ENCODE measurements at places on chromosomes 11 and 22.

DNA sequence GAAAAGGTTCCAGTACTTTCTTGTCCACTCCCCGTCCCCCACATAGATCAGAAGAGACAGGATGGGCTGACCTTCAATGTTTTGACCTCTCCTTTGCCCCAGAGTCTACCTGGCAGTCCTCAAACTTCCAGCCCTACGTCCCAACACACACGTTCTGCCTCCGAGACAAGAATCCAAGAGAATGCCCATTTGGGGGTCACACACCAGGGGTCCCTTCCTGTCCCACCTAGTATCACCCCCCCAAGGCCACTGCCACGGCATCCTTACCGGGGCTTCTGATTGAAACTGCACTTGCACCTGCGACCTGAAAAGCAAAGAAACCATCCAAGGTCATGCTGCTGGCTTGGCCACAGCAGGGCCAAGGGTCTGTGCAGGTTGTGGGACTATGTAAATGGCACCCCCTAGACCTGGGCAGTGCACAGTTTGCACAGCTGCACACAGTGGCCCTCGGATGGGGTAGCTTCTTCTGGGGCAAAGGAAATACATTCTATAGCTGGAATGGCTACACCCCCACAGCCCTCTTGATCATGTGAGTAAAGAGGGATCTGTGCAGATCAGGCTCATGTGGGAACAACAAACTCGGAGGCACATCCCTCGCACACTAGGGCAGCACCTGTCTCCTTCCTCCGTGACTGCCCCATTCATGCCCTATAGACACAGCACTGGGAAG lies 16.5 kb upstream of the FXYD2 start:
- DNase-seq = no peak

DNA sequence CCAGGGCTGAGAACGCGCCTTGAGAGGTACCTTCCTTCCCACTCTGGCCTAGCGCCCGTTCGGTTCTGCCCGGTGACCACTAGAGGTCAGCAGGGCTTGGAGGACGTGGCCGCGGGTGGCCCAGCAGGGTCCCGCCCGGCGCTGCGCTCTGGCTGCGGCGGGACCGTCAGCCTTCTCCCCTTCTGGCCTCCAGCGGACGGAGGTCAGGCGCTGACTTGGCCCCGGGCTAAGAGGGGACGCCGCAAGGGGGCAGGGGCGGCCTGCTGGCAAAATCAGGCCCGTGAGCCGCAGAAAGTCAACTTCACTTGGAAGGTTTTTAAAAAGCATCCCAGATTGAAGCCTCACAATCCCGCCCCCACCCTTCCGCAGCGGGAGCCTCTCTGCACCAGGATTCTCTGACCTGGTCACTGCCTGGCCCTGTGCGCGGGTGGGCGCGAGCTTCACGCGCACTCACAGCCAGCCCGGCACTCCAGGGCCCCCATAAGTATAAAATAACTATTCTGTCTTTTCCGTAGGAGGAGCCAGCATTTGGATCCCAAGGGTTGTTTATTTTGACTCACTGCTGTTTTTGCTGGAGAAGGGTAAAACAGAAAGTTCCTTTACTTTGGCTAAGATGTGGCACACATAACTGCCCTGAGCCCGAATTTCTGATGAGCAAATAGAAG lies 23.2 kb upstream of the ZBTB16 start:
- peak; percentile 43 for DNase-seq

- peak; percentile 72 for DNase-seq
Observed at GRCh38 chr11:69638941-69639681, 1.8 kb upstream of the CCND1 start.

DNA sequence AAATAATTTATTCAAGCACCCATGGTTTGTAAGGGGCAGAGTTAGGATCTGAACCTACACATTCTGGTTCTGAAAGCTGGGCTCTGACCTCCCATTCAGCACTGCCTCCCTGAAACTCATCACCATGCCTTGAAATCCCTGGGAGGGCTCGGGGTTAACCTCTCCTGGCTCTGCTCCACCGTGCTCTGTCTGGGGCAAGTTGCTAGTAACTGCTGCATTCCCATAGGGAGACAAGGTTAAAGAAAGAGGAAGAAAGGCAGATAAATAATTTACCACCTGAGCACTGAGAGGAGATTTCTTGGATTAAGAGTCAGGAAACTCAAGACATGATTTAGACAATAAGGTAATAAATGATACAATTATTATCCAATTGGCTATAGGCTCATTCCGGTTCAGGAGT lies 199.3 kb downstream of the KIF18A start:
- DNase-seq = no peak

DNA sequence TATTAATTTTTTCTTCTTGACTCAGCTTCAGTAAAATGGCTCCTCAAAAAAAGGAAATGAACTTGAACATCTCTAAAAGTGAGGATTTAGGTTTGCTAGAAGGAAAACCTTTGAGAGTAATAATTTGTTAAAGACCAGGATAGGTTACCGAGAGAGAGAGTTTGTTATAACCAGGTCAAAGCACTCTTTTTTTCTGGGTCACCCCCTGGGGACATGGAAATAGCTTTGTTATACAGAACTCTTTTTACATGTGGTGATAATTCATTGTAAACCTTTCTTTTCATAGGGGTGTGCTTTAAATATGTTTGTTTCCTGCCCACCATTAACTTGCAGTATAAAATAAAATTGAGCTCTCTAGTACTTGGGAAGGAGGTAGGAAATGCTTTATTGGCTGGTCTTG lies 47.7 kb downstream of the DNAJC24 start:
- DNase-seq = no peak

DNA sequence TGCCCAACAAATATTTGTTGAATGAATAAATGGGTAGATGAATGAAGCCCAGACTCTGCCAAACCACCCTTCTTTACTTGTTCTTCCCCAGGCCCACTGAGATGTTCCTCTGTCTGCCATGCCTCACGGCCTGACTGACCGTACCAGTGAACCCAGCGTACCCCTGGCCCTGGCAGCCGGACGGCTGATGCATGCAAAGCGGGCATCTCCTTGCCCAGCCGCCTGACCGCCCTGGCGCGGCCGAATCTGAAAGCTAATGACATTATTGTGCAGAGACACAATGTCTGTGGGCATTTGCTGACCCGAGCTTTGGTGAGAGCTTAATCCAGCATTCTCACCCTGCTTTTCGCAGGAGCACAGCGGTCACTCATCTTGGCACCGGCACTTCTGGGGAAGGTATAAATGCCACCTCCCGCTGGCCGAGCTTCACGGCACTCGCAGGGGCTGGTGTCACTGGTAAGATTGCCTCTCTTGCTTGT lies at the start of gene CRYBB2:
TSS of gene CRYBB2 (plus strand) at position 429 of the 479 bp plus-strand sequence. CDS start 1,791 bp downstream, outside the sequence.
- no peak for DNase-seq

DNA sequence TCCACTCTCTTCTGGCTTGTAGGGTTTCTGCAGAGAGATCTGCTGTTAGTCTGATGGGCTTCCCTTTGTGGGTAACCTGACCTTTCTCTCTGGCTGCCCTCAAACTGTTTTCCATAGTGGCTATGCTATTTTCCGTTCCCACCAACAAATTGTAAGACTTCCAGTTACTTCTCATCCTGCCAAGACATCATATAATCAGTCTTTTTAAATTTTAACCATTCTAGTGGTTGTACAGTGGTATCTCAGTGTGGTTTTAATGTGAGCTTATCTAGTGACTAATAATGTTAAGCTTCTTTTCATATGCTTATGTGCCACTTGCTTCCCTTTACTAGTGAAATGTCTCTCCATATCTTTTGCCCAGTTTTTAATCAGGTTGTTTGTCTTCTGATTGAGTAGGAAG lies 13.6 kb upstream of the TRIM29 start:
- no peak for DNase-seq

- DNase-seq = no peak
Observed at GRCh38 chr11:87125257-87125656, 87.5 kb downstream of the TMEM135 start.

GRCh38 chr11:1748636-1749394 lies 1.6 kb downstream of the IFITM10 start:
- peak; percentile 34 for DNase-seq

DNA sequence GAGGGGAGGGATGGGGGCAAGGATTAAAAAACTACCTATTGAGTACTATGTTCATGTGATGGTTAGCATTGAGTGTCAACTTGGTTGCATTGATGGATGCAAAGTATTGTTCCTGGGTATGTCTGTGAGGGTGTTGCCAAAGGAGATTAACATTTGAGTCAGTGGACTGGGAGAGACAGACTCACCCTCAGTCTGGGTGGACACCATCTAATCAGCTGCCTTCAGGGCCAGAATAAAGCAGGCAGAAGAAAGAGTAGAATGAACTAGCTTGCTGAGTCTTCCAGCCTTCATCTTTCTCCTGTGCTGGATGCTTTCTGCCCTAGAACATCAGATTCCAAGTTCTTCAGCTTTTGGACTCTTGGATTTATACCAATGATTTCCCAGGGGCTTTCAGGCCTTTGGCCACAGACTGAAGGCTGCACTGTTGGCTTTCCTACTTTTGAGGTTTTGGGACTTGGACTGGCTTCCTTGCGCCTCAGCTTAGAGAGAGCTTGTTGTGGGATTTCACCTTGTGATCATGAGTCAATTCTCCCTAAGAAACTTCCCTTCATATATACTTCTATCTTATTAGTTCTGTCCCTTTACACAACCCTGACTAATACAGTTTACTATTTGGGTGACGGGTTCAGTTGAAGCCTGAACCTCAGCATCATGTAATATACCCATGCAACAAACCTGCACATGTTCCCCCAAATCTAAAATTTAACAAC lies 70.2 kb downstream of the MTNR1B start:
- no peak for DNase-seq

GRCh38 chr22:48335442-48336139 lies 1492.1 kb downstream of the BRD1 start:
- DNase-seq = no peak

DNA sequence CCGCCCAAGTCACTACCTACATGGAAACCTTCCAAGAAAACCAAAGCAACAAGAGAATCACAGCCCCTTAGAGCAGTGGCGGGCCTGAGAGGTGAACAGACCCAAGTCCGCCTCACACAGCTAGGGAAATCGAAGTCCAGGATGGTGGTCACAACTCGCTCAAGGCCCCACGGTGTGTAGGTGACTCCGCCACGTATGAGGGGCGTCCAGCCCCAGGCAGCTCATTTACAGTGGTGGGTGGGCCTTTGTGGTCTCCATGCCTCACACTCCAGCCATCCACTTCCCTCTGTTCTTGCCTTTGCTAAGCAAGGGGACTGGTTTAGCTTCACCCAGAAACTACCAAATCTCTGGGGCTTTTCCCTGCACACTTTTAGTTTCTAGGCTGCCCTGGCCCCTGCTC lies 9.7 kb upstream of the TCF20 start:
- DNase-seq = no peak

Measured in hypothalamus (tissue), 51 donors.